Mucosa of descending colon (tissue), 3 donors: ENCODE measurements at places on chromosomes 16 and 17. TPM values are rescaled to one million over a fixed set of nuclear protein-coding genes. Genes with fewer than 3 reads are reported as not detected.

GRCh38 chr17:41486809-41487530 is 2.7 kb downstream of the KRT36 start:
- DNase-seq, result no peak

GRCh38 chr17:35708149-35708548 is 23.3 kb upstream of the RASL10B start:
- no peak for DNase-seq

The VAMP2 gene
- 62.8 TPM for total RNA-seq

GRCh38 chr16:10558746-10559641 is 21.4 kb downstream of the EMP2 start:
- DNase-seq, result peak; percentile 62

DNA sequence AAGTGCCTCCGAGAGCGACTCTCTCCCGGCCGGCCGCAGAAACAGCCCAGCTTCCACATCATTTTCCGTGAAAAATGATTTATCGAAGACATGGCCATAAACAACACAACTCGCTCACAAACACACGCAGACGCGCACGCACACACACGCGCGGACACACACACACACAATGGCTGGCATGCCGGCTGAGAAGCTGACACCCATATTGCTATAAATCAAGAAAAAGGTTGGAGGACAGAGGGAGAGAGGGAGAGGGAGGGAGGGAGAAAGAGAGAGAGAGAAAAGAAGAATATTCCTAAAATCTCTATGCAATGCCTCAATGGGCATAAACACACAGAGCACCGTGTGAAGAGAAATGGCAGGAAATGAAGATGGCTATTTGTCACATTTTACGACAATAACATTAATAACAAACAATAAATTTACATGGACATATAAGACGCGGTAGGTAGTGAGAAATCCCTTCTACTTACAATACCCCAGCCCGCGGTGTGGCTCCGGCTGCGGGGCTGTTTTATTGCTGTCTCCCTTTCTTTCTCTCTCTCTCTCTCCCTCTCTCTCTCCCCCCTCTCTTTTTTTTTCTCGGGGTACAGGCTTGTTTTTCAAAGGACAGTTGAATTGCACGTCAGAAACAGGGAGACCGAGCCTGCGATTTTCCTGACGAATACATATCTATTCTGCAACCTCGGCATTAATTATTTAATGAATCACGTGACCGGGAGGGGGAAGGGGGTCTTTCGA is 9.5 kb downstream of the HOXB4 start:
- no peak for DNase-seq

The IRX3 gene
- not detected for total RNA-seq

The CCL22 gene
- total RNA-seq, result 0.41 TPM

GRCh38 chr17:78959803-78960202 is 19.9 kb downstream of the LGALS3BP start:
- no peak for DNase-seq

The ZNF469 gene
- 0.51 TPM for total RNA-seq

GRCh38 chr16:89842471-89843408 is 14.5 kb downstream of the SPIRE2 start:
- no peak for DNase-seq

The KRTAP4-9 gene
- total RNA-seq, result not detected

DNA sequence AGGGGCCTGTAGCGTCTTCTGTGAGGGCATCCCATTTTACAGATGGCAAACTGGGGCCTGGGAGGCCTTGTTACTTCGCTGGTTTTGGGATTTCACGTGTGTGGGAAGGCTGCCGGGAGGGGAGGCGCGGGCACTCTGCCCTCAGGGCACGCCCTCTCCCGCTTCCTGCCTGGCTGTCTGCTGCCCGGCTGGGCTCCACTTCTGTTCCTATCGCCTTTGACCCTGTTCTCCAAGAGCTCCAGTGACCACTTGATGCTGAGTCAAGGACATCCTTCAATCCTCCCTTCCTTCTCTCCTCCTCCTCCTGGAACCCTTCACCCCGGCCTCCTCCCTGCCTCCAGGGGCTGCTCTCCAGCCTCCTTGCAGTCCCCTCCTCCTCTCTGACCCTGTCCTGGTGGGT is 16.0 kb downstream of the SPNS3 start:
- peak; percentile 47 for DNase-seq

The MT1M gene
- 9.5 TPM for total RNA-seq

DNA sequence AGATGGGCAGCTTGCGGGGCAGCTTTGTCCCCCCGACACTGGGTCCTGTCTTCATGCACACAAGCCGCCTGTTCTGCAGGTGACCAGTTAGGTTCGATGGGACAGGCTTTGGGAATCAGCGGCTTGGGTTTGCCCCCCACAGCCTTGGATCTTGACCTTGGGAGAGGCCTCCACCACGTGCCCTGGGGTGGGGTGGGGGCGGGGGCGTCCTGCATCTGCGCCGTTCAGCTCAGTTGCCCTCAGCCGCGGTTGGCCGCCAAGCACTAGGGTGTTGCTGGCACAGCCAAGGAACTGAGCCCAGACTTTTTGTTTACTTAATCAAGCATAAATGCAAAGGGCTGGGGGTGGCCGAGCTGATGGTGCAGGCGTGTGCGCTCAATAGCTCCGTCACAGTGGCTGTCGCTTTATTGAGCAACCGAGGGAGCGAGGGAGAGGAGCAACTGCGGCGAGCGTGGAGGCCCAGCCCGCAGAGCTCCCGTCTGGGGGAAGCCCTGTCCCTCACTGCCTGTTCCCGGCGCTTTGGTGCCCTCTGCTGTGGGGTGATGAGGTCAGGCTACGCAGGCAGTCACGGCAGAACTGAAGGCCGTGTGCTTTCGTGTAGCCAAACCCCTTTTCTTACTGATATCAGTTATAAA is 33.9 kb downstream of the JPH3 start:
- peak; percentile 87 for DNase-seq

DNA sequence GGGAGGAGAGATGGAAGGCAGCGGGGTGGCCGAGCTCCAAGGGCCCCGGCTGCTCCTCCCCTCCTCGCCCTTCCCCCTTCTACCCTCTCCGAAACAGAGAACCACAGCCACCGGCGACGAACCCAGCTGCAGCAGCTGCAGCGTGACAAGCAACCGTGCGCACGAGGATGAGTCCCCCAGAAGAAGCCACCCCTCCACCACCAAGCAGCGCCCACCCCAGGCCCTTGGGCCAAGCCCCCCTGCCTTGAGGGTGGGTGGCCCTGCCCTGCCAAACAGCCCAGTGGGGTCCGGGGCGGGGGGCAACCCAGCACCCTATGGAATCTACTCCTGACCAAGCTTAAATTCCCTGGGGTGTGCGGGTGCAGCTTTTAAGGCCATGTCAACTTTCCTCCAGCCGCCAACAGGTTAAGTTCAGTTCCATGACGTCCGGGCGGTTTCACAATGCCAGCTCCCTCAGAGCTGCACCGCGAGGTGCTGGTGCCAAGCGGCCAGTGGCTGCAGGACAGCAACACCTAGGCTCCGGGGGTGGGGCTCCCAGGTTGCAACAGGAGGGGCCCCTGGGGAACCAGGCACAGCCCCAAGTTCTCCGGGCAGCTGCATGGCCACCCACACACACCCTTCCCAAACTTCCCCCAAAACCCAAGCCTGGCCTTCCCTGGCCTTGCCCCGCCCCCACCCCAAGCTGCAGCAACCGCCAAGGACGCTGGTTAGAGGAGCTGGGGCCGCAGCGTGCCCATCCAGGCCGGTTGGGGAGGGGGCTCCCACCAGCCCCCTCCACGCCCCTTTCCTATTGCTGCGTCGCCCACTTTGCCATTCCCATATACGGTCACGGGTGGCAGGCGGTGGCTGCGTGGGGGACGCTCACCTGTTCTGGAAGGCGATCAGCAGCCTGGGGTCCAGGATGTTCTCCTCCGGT is 2.0 kb downstream of the CBX4 start:
- peak; percentile 89 for DNase-seq

The CIBAR2 gene
- total RNA-seq, result not detected

DNA sequence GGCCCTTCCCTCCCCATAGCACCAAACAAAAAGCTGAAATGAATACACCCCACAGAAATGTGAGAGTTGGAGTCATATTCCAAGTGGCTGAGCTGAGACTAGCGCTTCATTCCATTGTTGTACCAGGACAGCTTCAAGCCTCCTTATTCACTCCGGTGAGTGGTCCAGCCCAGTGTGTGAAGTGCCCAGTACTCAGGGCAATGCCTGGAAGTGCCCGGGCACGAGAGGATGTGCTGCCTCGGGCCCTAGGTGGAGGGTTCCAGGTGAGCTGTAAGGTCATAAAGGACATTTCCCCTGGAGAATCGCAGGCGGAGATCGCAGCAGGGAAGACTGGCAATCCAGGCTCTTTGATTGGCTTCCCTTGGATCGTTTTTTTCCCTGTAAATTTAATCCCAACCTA is 5.4 kb upstream of the CYLD start:
- DNase-seq, result no peak

- no peak for DNase-seq
Measured at GRCh38 chr17:42421507-42422338, 1.3 kb downstream of the CAVIN1 start.

DNA sequence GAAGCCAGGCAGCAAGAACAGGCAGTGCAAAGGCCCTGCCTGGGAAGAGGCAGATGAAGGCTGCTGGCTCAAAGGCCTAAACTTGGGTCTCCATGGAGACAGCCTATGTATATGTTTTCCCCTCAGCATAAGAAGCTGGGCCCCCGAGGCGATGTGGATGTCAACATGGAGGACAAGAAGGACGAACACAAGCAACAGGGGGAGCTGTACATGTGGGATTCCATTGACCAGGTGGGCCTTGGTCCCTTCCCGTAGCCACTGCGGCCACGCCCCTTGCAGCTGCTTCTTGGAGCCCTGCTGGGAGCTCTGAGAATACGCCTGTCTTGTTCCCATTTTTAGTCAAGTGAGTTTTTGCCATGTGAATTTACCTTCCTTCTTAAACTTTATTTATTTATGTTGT is 106.0 kb downstream of the SDR42E1 start:
- no peak for DNase-seq

DNA sequence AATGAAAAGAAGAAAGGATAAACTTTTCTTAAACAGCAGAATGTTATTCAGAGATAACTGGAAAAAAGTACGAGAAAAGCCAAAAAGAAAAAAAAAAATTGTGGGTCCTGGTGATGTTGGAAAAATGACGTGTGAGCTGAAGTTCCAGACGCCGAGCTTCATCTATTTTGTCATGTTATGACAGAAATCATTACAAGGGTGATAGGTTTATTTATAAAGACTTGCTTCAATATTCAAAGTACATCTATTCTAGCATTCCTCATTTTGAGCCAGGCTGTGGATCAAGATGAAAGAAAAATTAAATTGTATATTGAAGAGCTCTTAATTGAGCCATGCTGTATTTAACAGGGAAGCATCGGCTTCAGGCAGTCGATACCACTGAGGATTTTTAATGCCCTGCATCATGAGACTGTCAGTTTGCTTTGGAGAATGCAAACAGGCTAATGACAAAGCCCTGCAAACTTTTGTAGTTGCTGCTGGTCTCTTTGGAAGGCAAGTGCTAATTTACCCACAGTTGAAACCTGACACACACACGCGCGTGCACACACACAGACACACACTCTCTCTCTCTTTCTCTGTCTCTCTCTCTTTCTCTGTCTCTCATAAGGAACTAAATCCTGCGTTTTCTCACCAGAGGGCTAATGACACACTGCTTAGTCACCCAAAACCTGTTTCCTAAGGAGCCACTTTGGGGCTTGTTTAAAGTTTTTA is 110.7 kb downstream of the WWOX start:
- DNase-seq, result no peak

DNA sequence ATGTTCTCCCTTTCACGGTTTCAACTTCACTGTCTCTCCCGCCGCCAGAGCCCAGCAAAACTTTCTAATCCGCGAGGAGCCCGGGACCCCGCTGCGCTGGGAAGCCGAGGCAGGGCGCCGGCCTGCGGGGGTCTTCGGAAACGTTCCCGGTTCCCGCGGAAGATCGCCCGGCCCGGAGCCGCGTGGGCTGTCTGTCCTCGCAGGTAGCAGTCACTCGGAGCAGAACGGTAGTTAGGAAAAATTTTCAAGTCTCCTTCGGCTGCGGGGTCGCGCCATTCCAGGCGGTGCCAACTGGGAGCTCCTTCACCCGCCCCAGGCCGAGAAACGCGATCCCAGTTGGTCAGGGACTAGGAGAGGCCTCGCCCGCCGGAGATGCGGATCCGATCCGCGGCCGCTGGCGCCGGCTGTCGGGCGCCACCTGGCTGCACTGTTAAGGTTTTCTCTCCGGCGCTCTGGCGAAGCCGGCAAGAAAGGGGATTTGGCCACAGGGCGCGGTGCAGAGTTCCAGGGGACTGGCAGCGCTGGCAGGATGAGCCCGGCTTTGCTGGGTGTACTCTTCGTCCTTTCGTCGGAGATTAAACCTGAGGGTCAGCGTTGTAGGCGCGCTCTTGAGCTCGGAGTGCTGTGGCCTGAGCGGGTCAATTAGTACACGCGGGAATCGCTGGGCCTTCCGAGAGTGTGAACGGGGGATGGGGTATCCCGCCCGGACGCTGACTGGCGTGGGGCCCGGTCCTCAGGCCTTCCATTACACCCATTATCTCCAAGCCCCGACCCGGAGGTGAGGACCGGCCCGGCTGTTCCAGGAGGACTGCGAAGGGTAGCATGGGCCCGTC is 135.4 kb downstream of the KCNJ12 start:
- DNase-seq, result peak; percentile 81

The RAC3 gene
- total RNA-seq, result 6.2 TPM

DNA sequence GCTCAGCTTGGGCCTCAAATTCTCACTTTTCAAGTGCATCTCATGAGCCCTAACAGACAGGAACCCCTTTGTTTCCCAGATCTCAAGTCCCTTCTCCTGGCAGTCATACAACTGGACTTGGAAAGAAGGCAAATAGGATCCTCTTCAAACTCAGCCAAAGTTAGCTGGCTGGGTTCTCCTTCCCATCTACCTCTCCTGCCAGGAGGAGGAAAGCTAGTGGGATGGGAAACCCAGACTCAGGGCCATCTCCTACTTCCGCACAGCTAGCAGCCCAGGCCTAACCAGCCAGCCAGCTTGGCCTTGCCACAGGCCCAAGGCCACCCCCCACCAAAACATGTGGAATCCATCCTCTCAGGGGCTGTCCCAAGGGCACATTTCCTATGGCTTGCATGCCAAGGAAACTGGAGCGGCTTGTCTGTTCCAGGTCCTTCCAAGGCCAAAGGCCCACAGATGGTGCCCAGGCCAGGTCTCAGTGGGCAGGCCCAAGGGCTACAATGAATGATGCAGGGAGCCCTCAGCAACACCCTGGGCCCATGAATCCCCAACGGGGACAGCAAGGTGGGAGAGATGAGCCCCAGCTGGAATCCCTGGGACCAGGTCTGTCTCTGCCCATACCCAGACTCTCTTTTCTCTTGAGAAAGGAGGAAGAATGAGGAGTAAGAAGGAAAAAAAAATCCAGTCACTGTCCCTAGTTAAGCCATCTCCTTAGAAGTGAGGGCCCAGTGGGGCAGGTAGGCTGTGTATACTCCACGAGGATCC is 1.7 kb downstream of the SMARCD2 start:
- DNase-seq, result no peak
